ENCODE measurements at places on chromosomes 7 and 10.
A peak's percentile ranks its signal among the peaks of the same experiment; 100 is the strongest.

GRCh38 chr10:98423691-98424120 lies 8.7 kb upstream of the PYROXD2 start:
- H3K36me3 ChIP-seq, result peaks cover 30% of the 10 kb centered on the region
- no peak for DNase-seq
- no peak overlapping the region for H3K27ac ChIP-seq

- no peaks in the 10 kb centered on the region for H3K4me1 ChIP-seq
- no peak overlapping the region for H3K27ac ChIP-seq
- no peak for DNase-seq
- H3K27me3 ChIP-seq, result peaks cover 2% of the 10 kb centered on the region
These were observed 288.5 kb downstream of the GRID1 start for GRCh38 chr10:86077871-86078638.

DNA sequence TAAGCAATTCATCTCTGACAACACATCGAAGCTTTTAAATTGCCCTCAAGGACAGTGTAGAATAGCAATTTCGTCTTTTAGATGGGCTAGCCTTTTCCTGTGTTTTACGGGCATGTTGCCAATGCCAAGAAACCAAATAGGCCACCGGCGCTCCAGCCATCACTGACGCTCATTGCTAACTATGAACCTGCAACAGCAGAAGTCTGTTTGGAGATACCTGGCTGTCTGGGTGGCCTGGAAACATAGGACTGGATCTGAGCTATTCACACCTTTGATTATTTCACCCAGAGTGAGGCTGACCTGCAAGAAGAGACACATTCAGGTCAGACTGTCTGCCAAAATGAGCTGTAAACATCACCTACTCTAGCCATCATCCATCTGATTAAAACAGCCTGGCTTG lies 12.0 kb downstream of the KPNA7 start:
- no peak overlapping the region for H3K4me3 ChIP-seq
- no peaks in the 10 kb centered on the region for H3K36me3 ChIP-seq
- H3K27ac ChIP-seq, result no peak overlapping the region
- H3K4me1 ChIP-seq, result no peaks in the 10 kb centered on the region
- DNase-seq, result no peak

- H3K27ac ChIP-seq, result peak overlapping the region; percentile 67
- no peaks in the 10 kb centered on the region for H3K27me3 ChIP-seq
- DNase-seq, result peak; percentile 65
- H3K36me3 ChIP-seq, result no peaks in the 10 kb centered on the region
- no peak overlapping the region for H3K4me3 ChIP-seq
These were observed 145.5 kb downstream of the FANK1 start for GRCh38 chr10:126041804-126042231.

DNA sequence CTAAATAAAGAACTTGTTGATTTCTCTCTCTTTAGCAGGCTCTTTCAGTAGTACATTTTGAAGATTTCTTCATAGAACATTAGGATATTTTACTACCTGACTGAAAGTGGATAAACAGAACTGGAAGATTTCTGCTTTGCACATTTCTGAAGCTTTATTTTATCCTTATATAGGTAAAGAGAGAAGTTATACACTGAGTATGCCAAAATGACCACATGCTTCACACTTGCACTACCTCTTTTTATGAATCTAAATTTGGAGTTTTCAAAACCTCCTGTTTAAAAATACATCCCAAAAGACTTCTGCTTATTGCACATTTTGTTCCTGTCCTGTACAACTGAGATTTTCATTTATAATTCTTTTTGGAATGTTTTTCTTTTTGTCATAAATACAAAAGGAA lies 197.4 kb upstream of the PRPS1L1 start:
- H3K4me3 ChIP-seq, result no peak overlapping the region
- no peaks in the 10 kb centered on the region for H3K4me1 ChIP-seq
- H3K27ac ChIP-seq, result no peak overlapping the region
- DNase-seq, result no peak
- no peaks in the 10 kb centered on the region for H3K36me3 ChIP-seq

GRCh38 chr7:80480566-80480965 lies 31.3 kb downstream of the GNAT3 start:
- no peak overlapping the region for H3K27ac ChIP-seq
- DNase-seq, result no peak
- no peak overlapping the region for H3K4me3 ChIP-seq
- no peaks in the 10 kb centered on the region for H3K27me3 ChIP-seq
- no peaks in the 10 kb centered on the region for H3K36me3 ChIP-seq

DNA sequence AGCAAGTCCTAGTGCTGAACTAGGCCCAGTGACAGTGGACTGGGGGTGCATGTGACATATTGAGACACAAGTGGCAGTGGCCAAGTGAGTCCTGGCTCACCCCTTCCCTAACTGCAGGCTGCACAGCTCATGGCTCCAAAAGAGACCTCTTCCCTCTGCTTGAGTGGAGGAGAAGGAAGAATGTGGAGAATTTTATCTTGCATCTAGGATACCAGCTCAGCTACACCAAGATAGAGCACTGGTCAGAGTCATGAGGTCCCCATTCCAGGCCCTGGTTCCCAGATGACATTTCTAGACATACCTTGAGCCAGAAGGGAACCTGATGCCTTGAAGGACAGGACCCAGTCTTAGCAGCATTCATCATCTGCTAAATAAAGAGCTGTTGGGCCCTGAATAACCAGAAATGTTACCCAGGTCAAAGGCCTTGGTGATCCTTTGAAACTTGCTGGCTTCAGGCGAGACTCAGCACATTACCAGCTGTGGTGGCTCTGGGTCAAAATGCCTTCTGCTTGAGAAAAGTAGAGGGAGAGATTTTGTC lies 114.5 kb downstream of the CDC14C start:
- no peaks in the 10 kb centered on the region for H3K36me3 ChIP-seq
- H3K4me3 ChIP-seq, result no peak overlapping the region
- no peak for DNase-seq
- H3K27ac ChIP-seq, result no peak overlapping the region

GRCh38 chr10:12529976-12530375 lies 180.6 kb downstream of the CAMK1D start:
- H3K27me3 ChIP-seq, result peaks cover under 1% of the 10 kb centered on the region
- no peak for DNase-seq
- H3K4me1 ChIP-seq, result peaks cover 7% of the 10 kb centered on the region
- H3K4me3 ChIP-seq, result no peak overlapping the region

GRCh38 chr10:91286572-91286971 lies 66.1 kb downstream of the PCGF5 start:
- DNase-seq, result no peak
- peaks cover 5% of the 10 kb centered on the region for H3K36me3 ChIP-seq
- H3K4me3 ChIP-seq, result no peak overlapping the region
- peaks cover 4% of the 10 kb centered on the region for H3K27me3 ChIP-seq
- H3K4me1 ChIP-seq, result no peaks in the 10 kb centered on the region
- no peak overlapping the region for H3K27ac ChIP-seq

GRCh38 chr7:131328377-131329175 lies 900 bp downstream of the MKLN1 start:
- peaks cover 47% of the 10 kb centered on the region for H3K4me1 ChIP-seq
- H3K36me3 ChIP-seq, result peaks cover 22% of the 10 kb centered on the region
- peak overlapping the region; percentile 94 for H3K4me3 ChIP-seq
- H3K27me3 ChIP-seq, result no peaks in the 10 kb centered on the region
- peak overlapping the region; percentile 95 for H3K27ac ChIP-seq
- no peak for DNase-seq

DNA sequence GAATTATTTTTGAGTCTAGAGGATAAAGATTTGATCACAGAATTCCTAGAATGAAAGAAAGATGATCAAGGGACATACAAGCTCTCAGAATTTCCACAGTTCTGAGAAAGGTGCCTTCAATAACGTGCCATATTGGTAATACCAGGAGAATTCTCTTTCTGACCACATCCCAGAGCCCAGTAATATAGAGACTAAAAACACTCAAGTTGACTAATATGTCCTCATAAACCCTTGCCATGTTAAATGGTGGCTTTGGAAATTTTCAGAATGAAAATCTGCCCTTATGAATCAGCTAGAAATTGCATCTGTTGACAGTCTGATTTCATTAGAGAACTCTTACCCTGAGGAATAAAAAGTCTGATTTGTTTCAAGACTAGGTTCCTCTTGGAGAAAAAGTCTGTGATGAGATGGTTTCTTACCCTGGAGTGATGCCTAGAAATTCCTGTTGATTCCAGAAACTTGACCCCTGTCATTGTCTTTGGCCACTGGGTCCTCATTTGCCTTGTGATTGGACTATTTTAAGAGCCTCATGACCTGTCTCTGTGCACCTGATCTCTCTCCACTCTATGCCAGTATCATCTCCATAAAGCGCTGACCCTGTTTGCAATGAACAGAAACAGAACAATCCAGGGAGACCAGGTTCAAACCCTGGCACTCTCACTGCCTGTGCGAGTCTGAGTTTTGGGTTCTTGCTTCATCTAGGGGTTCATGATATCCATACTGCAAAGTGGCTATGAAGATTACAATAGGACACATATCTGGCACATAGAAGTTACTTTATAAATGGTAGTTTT lies 3.3 kb downstream of the IL2RA start:
- H3K4me3 ChIP-seq, result peak overlapping the region; percentile 97
- no peak for DNase-seq
- H3K27me3 ChIP-seq, result no peaks in the 10 kb centered on the region
- H3K36me3 ChIP-seq, result peaks cover 82% of the 10 kb centered on the region
- H3K27ac ChIP-seq, result peak overlapping the region; percentile 97
- H3K4me1 ChIP-seq, result peaks cover 55% of the 10 kb centered on the region

GRCh38 chr10:123512901-123513775 lies 153.0 kb upstream of the GPR26 start:
- H3K27me3 ChIP-seq, result peaks cover 3% of the 10 kb centered on the region
- H3K27ac ChIP-seq, result no peak overlapping the region
- no peaks in the 10 kb centered on the region for H3K36me3 ChIP-seq
- no peak for DNase-seq

- no peak for DNase-seq
- no peak overlapping the region for H3K4me3 ChIP-seq
- H3K4me1 ChIP-seq, result no peaks in the 10 kb centered on the region
These were observed 141.9 kb downstream of the CACNB2 start for GRCh38 chr10:18282094-18282493.

DNA sequence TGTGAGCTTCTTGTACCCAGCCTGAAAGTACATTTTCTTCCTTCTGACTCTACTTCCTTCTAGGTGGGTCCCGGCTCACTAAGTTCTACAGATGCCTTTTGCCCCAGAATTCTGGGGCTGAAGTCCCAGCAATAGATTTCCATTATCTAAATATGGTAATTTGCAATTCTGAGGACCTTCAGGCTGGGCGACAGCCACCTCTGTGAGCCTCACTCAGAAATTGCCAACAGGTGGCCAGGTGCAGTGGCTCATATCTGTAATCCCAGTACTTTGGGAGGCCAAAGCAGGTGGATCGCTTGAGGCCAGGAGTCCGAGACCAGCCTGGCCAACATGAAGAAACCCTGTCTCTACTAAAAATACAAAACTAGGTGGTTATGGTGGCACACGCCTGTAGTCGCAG lies 23.7 kb downstream of the CREM start:
- peaks cover 55% of the 10 kb centered on the region for H3K4me1 ChIP-seq
- no peak for DNase-seq
- H3K27me3 ChIP-seq, result no peaks in the 10 kb centered on the region
- H3K27ac ChIP-seq, result peak overlapping the region; percentile 85
- peak overlapping the region; percentile 49 for H3K4me3 ChIP-seq
- peaks cover 29% of the 10 kb centered on the region for H3K36me3 ChIP-seq

DNA sequence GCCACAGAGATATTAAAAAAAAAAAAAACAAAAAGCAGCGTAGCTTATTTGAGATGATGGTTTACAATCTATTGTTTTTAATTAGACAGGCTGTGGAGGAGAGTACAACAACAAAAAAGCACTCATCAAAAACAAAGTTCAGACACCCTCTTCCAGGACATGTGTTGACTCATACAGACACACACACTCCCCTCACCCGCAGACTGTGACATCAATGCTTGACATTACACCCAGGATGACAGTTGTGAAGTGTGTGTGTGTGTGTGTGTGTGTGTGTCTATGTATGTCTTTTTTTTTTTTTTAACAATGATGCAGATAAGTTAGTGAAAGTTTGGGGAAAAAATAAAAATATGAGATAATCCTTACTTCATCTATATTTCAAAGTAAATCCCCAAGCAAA lies 303.6 kb downstream of the GPAM start:
- H3K27me3 ChIP-seq, result no peaks in the 10 kb centered on the region
- no peak overlapping the region for H3K27ac ChIP-seq
- no peaks in the 10 kb centered on the region for H3K36me3 ChIP-seq
- no peak for DNase-seq

DNA sequence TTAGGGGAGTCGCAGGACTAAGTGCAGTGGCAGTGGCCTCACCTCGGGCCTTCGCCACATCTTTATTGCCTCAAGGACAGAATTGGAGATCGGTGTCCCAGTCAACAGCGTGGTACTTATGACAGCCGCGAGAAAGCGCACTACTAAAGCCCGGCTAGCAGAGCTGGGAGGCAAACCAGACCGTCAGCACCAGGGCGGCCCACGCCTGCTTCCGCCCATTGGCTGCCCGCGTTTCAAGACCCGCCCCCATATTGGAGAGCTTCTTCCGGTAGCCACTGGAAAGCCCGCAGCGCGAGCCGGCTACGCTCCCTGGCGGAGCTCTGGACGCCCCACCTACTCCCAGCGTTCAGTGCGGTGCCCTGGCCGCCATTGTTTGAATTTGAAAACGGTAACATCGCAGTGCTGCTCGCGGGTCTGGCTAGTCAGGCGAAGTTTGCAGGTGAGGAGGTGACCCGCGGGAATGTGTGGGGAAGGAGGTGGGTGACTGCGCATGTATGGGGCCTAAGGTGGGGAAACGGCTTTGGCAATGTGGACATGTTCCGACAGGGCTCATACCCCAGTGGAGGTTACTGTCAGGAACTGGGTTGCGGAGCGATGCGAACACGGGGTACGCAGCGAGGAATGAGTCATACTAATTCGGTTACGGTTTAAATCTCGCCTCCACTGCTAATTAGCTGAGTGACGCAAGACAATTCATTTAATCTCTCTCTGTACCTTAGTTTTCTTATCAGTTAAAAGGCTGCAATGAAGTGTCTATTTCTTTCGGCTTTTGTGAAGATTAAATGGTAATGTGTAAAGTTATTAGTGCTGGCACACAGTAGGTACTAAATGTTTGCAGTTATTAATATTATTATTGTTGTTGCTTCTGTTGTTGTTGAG lies at the start of gene KIF20B:
Gene KIF20B (plus strand): TSS at position 349 of the 879 bp plus-strand sequence. CDS start 3,705 bp downstream, outside the sequence.
- no peaks in the 10 kb centered on the region for H3K27me3 ChIP-seq
- H3K4me1 ChIP-seq, result peaks cover 48% of the 10 kb centered on the region
- DNase-seq, result peak; percentile 96
- peak within 1 kb of the TSS; percentile 96 for H3K27ac ChIP-seq

- no peak overlapping the region for H3K4me3 ChIP-seq
- DNase-seq, result no peak
- H3K27ac ChIP-seq, result peak overlapping the region; percentile 3
- no peaks in the 10 kb centered on the region for H3K27me3 ChIP-seq
- peaks cover 77% of the 10 kb centered on the region for H3K36me3 ChIP-seq
These were observed 23.5 kb downstream of the NACAD start for GRCh38 chr7:45065031-45065995.

GRCh38 chr10:10460451-10460850 lies 557.2 kb upstream of the CELF2 start:
- H3K4me1 ChIP-seq, result no peaks in the 10 kb centered on the region
- peaks cover 5% of the 10 kb centered on the region for H3K27me3 ChIP-seq
- DNase-seq, result no peak
- H3K4me3 ChIP-seq, result no peak overlapping the region

All from activated T-helper 2 cell treated with anti-CD3 and anti-CD28 coated beads, Interferon-gamma antibody, Interleukin-2, Interleukin-4, amounts not matched to agents 10 μg/mL and 5 μg/mL and 100 μg/mL, durations not matched to agents 14 hours and 24 hours and 36 hours (primary cell).